ENCODE measurements at places on chromosomes 2 and 18.

- DNase-seq: no peak
Observed at GRCh38 chr2:225270861-225271260, 128.6 kb upstream of the NYAP2 start.

- peak; percentile 37 for DNase-seq
Observed at GRCh38 chr2:240556553-240557100, 1.2 kb downstream of the ANKMY1 start.

GRCh38 chr2:77268626-77269025 lies 253.6 kb downstream of the LRRTM4 start:
- DNase-seq: no peak

DNA sequence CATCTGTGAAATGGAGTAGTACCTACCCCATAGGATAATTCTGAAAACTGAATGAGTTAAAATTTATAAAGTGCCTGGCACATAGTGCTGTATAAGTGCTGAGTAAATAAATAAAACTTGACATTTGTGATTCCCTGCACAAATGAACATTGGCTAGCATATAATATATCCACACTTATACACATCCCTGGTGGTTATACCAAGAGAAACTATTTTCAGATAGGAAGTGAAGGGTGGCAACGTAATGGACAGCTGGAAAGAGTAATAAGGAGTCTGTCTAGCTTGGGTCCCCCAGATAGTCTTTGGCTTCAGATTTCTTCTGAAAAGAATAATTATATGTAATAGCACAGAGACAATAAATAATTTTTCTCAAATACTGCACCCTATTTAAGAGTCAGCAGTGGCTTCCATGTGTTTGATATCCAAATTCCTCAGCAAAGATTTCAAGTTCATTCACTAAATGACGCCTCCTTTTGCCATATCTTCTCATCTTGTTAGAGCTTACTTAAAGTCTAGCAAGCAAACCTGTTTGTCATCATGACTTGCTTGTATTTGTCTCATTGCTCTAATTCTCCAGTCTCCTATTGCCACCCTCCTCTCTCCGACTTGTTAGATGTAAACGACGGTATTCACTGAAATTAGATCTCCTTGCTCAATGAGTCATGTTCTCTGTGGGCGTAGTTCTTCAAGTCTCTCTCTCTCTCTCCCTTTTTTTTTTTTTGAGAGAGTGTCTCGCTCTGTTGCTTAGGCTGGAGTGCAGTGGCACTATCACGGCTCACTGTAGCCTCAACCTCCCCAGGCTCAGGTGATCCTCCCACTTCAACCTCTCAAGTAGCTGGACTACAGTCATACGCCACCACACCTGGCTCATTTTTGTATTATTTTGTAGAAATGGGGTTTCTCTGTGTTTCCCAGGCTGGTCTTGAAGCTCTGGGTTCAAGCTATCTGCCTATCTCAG lies 8.7 kb upstream of the ADGRF3 start:
- no peak for DNase-seq

DNA sequence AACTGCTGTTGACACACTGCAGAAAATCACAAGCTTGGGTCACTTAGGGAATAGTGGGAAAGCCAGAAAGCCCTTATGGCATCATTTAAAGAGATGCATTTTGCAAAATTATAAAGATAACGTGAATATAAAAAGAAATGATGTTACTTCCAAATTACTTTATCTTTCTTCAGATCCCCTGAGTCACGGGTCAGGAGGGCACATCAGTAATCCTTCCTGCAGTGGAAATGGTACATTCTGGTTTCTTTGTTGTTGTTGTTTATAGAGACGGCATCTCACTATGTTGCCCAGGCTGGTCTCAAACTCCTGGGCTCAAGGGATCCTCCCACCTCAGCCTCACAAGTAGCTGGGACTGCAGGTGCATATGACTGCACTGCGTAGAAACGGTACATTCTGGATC lies 9.8 kb upstream of the EPG5 start:
- no peak for DNase-seq

DNA sequence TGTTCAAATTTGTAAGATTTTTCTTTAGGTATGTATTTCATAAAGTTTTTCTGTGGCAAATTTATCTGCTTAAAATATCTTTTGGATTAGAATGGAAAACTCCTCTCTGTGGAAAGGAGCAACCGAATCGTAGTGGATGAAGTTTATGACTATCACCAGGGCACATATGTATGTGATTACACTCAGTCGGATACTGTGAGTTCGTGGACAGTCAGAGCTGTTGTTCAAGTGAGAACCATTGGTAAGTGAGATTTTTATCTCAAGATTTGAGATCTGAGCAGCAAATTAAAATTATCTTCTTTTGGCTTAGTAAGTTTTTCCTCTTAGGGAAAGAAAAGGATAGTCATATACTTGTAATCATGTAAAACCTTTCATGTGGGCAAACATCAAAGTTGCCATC lies 14.2 kb downstream of the IL18RAP start:
- no peak for DNase-seq

DNA sequence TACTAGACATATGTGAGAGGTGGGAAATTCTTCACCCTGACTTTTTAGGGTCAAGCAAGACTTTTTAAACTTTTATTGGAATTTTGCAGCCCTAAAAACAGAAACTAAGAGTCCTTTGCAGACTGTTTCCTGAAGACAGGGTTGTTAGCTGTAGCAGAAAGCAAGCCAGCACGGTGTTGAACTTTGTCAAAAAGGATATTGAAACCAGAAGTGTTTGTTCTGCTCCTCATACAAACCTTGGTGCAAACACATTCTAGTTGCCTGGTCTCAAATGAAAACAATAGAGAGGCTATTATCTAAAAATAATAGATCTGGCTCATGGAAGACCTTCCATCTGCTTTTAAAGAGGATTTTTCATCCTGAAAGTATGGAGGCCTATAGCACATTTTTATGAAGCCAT lies 65.8 kb upstream of the IGFBP5 start:
- no peak for DNase-seq

GRCh38 chr18:57249883-57250282 lies 102.5 kb upstream of the ST8SIA3 start:
- DNase-seq: no peak

- no peak for DNase-seq
Observed at GRCh38 chr2:192885569-192886160, 690.9 kb upstream of the TMEFF2 start.

DNA sequence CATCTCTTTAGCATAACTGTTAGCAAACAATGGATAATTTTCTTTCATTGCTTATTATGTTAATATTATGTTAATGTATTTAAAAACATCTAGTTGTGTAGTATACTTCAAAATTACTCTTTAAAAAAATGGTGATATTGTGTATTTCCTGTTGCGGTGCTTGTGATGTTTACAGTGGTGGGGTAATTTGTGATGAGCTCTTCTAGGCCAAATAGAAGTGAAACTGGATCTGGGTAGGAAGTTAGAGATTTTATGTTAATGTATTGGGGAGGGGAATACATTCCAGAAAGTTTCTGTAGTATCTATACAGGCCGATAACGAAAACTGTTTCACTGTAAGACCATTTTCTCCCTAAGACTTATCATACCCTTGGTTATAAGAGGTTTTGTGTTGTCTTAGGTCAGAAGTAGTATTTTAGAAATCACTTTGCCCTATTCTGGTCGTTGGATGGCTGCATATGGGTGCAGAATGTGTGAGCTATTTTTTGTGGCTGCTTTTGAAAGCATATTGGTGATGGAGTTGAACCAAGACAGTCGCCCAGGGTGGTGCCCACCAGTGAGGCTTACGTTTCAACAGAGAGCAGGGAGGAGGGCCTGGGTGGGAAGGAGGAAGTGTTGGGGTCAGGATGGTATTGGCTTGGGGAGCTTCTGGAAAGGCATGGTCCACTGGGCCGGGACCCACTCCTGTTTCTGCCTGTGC lies 5.8 kb downstream of the TSHZ1 start:
- no peak for DNase-seq

- DNase-seq: no peak
Observed at GRCh38 chr18:59550174-59550516, 147.1 kb downstream of the CCBE1 start.

DNA sequence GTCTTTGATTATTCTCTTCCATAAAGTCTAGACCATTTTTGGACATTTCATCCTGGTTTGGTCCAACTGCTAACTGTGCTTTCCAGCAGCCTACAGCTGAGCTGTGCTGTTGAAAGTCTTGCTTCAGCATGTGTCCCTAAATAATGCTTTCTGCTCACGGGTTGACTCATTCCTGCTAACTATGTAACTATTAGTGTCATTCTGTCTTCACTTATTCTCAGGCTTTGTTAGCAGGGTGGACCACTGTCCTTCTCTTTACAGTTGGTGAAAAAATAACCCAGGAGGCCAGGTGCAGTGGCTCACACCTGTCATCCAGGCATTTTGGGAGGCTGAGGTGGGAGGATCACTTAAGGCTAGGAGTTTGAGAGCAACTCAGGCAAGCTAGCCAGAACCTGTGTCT lies 8.9 kb downstream of the ADAM23 start:
- no peak for DNase-seq

DNA sequence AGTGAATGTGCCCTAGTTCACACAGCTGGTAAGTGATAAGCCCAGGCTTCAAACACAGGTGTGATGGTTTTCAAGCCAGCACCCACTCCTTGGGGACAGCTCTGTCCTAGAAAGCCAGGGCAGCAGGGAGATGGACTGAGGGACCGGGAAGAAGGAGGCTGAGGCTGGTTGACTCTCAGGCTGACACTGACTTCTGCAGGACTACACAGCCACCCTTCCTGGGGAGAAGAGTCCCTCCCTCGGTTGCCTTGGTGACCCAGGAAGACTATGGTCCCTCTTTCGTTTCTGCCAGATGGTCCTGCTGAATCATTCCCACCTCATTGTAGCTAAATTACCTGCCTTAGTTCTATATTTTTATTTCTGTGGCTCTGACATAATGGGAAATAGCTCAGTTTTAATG lies 11.3 kb upstream of the FSHR start:
- DNase-seq: no peak

- DNase-seq: no peak
Observed at GRCh38 chr2:69226903-69227302, 160.1 kb downstream of the GFPT1 start.

- no peak for DNase-seq
Observed at GRCh38 chr2:127577973-127578372, 42.5 kb downstream of the MYO7B start.

GRCh38 chr2:9538000-9538507 lies 17.6 kb downstream of the ADAM17 start:
- no peak for DNase-seq

DNA sequence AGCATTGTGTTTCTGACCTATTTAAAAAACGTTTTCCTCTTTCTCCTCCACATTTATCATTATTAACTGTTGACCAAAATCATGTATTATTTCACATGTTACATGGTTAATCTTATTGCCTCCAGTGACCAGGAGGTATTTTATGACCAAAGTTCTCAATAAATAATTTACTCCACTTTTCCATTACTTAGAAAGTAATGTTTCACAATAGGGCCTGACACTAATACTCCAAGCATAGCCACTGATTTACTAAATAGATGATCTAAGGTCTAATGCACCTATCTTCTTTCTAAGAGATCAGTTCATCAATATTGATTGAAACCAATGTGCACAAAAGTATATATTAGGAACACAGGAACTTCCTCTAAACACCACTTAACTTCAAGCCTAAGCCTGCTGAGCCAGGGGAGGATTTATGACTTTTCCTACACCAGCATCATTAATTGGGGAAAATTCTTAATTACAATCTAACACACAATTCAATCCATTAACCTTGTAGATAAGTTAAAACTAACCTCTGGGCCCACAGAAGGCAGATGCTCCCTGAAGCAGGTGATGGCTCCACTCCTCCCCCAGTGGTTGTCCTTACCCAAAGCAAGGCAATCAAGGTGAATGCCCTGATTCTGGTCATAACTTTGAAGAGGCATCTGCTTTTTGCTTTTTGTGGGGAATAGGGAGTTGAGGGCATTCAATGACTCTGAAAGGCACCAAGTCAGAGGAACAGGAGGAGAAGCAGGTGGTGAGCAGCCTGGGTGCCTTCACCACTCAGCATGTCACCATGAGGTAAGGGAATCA lies 33.9 kb downstream of the RBMS1 start:
- DNase-seq: no peak

DNA sequence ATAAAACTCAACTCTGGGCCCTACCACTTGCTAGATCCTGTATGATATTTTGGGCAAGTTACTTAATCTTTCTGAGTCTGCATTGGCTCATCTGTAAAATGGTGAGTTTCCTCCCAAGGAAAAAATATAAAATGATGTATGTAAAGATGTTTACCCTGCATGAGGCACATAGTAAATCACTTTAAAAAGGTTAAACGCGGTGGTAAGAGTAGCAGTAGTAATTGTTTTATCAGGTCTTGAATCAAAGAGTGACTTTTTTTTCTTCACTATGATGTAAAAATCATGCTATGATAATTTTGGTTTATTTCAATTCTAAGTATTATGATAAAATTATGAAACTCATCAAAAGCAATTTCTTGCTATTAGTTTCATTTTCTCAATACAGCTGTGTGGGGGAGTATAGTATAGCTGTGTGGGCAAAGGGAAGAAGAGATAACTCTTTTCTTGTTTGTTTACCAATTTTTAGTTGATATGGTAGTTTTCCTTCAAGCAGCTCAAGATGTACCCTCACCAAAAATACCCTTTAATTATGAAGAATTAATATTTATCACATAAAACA lies 10.7 kb downstream of the ARHGAP15 start:
- no peak for DNase-seq

DNA sequence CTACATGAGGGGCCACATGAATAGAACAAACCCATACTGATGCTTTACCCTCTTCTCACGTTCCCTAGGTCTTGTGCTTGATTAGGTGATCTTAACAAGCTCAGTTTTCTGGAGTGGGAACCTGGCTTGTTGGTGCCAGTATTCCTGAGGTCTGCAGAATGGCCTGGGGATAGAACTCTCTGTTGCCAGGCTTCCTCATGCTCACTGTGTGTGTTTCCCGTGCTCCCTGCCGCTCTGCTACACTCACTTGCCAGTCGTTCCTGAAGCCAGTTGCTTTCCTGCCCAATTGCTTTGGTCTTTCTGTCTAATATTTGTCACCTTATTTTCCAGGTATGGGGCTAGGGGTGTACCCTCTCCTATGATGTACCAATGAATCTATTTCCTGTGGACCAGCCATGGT lies 2111.5 kb upstream of the PIK3C3 start:
- no peak for DNase-seq

- no peak for DNase-seq
Observed at GRCh38 chr18:37304012-37304680, 261.5 kb downstream of the CELF4 start.

DNA sequence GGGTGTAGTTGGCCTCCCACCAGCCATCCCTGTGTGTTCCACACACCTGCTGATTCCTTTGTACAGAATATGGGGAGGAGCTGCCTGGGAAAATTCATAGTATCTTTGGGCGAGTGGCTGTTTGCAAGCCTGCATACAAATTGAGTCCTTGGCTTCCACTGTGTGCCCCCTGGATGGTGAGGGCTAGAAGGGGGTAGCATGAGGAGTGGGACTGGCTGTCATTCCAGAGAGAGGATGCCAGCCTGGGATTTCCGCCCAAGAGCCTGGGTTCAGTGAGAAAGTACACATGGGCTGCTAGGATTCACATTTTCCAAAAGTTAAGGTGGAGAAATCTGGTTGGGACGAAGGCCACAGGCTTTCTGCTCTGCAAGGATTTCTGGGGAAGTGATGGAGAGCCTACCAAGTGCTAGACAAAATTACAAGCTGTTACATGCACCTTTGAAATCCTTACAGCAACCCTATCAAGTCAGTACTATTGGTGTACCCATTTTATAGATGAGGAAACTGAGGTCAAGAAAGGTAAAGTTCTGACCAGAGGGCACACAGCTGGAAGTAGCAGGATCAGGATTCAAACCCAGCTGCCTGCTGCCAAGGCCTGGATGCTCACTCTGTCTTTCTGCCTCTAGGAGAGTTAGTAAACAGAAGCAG lies 606 bp upstream of the TOGARAM2 start:
- DNase-seq: no peak

Measured in transverse colon (tissue), 4 donors.